ENCODE measurements at places on chromosomes 3 and 15. TPM values are rescaled to one million over a fixed set of nuclear protein-coding genes. Genes with fewer than 3 reads are reported as not detected.

DNA sequence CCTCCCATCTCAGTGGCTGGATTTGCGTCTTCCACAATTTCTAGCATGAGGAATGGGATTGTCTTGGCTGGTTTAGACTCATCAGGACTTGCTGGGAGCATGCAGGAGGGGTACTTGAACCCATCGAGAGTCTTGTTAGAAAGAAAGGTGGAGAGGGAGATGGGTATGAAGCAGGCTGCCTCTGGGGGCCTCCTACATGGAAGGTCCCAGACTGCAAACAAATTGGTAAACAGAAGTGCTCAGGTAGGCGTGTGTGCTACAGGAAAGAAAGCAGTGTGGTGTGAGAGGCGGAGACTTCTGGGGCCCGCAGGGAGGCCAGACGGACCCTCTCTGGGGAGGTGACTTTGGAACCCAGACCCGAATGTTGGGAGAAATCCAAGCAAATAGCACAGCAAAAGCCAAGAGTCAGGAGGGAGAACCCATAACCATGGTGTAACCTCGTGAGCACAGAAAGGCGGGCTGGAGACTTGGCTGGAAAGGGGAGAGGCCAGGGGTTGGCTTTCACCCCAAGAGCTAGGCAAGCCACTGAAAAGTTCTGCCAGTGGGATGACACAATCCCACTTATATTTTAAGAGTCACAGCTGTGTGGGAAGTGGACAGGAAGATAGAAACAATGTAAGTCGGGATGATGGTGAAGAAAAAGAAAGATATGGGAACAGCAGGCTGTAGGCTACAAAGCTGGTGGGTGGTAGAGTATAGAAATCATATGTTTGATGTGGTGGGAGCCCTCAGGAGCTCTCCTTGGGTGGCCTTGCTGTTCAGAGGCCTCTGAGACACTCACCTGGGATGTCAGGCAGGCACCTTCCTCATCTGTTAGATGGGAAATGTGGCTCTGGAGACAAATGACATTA is 130.1 kb upstream of the PRR20G start:
- DNase-seq = no peak

GRCh38 chr15:31271711-31272557 is 54.7 kb upstream of the KLF13 start:
- no peak for DNase-seq

DNA sequence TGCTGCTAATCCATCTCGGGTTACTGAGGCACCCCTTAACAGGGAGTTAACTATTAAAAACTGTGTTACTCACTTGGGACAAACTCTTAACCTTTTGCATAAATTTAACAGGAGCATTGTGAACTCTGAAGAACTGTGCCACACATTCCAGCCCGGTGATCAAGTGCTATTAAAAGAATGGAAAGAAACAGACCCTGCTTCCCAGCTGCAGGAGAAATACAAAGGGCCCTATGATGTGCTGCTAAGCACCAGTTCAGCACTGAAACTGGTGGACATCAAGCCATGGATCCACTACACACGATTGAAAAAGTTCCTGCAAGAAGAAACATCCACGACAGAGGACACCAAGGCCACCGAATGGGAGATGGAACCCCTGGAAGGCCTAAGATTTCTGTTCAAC is 114.7 kb upstream of the PLCL2 start:
- DNase-seq = no peak

DNA sequence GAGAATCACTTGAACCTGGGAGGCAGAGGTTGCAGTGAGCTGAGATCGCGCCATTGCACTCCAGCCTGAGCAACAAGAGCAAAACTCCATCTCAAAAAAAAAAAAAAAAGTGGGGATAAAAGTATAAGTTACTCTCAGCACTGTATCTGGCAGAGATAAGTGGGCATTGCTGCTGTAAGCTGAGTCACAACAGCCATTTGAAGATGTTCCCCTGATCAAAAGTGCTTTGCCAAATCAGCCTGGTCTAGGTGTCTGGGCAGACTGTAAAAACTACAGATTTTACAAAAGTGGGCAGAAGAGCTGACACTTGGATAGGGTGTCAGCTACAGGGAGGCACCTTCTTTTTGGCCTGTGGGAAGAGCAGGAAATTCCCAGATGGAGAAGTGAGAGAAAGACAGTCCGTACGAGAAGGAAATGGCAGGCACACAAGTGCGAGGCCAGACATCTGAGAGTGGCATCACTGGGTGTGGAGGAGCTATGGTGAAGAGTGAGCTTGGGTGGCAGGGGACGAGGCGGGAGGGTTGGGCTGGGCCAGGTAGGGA is 78.5 kb downstream of the TRAK1 start:
- no peak for DNase-seq

- DNase-seq = peak; percentile 31
Measured at GRCh38 chr15:60396560-60396957, 1.2 kb downstream of the ANXA2 start.

DNA sequence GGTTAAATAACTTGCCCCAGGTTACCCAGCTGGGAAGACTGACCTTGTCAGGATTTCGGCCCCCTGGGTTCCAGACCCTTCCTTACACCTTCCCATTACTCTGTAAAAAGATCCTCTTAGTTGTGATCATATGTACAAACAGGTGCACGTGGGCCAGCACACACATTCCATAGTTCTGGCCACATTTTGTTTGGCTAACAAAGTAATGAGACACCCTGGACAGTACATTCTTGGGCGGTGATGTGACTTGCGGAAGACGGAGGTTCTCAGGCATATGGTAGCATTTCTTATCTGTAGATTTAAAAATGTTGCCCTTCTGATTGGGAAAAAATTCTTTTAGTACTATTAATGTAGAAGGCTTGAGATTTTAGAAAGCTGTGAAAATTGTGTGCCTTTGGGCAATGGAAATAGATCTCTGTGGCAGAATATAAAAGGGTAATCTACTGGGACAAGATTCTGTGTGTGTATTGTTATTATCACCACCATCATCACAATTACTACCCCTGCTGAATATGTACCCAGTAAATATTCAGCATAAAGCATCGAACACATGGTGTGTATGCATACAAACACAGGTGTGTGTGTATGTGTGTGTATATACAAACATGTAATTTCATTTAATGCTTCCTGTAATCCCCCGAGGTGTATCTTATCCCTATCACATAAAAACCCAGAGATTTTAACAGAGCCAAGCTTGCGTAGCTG is 205.4 kb upstream of the UBE2E1 start:
- peak; percentile 38 for DNase-seq

- no peak for DNase-seq
Measured at GRCh38 chr3:128844502-128844901, 34.9 kb upstream of the ACAD9 start.

- DNase-seq = no peak
Measured at GRCh38 chr3:194251891-194252560, 99.1 kb downstream of the CPN2 start.

MYO5A gene
- 42.9 TPM for total RNA-seq

SEMA6D gene
- 1.2 TPM for total RNA-seq

FANCD2OS gene
- not detected for total RNA-seq

Data from foreskin keratinocyte (primary cell).